ENCODE measurements at places on chromosomes 16 and 17.

- DNase-seq = peak; percentile 3
Measured at GRCh38 chr17:19238167-19238505, 970 bp downstream of the EPN2 start.

DNA sequence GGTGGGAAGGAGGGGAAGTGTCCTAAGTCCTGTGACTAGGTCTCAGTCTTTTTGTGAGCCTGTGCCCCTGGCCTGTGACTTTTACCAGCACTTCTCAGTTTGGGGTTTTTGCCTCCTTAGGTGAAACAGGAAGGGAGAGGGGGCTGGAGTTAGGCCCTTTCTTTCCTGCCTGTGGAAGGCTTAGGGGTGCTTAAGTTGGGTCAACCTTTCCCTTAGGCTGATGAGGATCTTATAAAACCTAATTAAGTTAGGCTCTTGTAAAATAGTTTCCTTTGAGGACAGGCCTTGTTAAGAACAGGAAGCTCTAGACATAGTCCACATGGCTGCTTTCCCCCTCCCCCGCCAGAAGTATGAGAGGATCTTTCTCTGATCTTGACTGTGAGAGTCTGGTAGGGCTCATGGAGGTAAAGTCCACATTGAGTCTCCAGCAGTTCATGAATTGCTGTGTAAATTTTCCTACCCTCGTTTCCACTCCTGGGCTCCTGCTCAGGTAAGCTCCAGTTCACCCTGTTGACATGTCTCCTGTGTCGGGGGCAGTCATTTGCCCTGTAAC lies 17.0 kb upstream of the DNASE1 start:
- peak; percentile 23 for DNase-seq

- DNase-seq = no peak
Measured at GRCh38 chr17:48441231-48441711, 11.3 kb upstream of the SKAP1 start.

DNA sequence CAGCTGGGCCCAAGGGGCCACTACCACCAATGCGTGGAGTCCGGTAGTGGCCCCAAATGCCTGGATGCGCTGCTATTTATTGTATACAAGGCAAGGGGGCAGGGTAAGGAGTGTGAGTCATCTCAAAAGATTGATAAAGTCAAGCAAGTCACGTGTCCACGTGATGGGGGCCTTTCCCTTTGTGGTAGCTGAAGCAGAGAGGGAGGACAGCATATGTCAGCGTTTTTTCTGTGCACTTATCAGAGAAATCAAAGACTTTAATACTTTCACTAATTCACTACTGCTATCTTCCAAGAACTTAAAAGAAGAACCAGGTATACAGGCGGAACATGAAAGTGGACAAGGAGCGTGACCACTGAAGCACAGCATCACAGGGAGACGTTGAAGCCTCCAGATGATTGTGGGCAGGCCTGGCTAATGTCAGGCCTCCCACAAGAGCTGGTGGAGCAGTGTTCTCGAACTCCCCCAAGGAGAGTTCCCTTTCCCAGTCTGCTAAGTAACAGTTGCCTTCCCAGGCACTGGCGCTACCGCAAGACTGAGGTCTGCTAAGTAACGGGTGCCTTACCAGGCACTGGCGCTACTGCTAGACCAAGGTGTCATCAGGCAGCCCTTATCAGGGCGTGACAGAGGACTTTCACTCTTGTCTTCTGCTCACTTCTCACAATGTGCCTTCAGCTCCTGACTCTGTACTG lies 10.8 kb upstream of the ASB16 start:
- no peak for DNase-seq

DNA sequence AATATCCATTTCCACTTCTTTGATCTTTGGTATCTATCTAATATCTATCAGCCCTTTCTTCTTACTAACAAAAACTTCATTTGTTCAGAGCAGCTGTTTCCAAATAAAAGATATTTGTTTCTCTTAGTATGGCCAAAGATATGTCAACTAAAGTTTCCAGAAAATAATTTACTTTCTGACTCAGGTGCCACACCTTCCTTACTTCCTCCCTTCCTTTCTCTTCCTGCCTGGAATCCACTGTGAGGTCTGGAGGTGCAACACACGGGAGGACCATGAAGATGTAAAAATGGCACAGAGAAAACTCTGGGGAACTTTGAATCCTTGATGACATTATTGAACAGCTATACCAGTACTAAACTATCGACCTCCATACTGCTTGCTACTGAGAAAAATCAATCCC lies 14.0 kb downstream of the MED13 start:
- DNase-seq = no peak

- DNase-seq = peak; percentile 60
Measured at GRCh38 chr17:50630524-50631194, 4.0 kb upstream of the ABCC3 start.

DNA sequence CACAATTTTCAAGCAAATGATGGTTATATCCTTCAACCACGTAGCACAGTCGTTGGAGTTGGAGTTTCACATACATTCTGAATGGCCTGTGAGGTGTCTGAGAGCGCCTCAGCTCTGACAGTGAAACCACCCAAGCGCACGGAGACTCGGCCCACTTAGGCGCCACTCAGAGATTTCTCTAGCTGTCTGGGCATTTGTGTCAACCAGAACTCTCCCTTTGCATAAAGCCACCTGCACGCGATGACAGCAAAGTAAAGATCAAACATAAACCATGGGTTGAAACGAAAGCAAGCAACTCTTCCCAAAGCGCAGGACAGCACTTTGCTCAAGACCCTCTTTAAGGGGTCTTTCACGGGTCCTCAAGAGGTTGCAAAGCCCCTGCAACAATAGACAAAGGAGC lies 533 bp downstream of the SLC6A4 start:
- DNase-seq = no peak

DNA sequence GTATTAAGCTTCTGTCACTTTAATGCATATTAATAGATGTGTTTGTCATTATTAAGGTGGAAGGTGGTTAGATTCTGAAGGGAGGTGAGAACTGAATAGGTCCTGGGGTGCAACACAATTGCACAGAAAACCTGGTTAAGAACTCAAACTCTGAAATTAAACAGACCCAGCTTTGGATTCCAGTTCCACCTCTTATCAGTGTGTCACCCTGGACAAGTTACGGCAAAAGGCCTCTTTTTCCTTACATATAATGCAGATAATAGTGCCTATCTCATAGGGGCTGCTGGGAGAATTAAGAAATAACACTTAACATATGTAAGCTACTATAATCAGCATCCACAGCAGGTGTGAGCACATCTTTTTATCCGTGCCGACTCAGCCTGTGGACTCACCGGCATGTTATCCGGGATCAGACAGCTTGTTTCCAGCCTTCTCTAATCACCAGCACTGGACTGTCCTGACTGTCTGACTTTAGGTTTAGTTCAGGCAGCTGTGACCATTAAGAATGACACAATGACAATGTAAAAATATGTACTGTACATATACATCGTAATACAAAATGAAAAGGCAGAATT lies 31.4 kb downstream of the TEX2 start:
- no peak for DNase-seq

DNA sequence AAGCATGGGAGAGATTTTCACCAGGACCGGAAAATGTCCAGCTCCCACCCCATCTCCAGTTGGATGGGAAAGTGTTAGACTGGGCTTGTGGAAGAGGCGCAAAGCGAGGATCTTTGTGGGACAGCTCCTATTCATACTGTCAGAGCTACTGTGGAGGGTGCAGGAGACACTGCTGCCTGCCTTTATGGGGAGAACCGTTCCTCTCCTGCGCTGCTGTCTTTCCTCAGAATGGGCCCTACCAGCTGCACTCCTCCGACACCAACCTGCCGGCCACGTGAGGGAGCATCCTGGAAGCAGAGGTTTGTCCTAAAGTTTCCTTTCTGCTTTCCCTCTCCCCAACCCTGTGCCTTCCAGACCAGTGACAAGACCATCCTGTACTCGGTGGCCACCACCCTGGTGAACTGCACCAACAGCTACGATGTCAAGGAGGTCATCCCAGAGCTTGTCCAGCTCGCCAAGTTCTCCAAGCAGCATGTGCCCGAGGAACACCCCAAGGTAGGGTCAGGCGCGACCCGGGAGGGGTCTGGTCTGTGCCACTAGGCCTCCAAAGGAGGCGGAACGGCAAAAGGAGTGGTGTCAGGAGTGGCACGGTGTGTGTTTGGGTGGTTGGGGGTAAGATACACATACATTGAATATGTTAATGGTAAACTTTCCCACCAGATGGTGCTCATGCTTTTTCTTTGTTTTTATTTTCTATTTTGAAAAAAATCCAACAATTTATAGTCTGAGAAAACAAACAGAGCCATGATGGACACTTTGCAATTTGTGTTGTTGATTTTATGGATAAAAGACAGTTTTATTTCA lies 23.0 kb downstream of the SLC35G3 start:
- no peak for DNase-seq
